ENCODE measurements at places on chromosomes 6 and 20.
A peak's percentile ranks its signal among the peaks of the same experiment; 100 is the strongest.

DNA sequence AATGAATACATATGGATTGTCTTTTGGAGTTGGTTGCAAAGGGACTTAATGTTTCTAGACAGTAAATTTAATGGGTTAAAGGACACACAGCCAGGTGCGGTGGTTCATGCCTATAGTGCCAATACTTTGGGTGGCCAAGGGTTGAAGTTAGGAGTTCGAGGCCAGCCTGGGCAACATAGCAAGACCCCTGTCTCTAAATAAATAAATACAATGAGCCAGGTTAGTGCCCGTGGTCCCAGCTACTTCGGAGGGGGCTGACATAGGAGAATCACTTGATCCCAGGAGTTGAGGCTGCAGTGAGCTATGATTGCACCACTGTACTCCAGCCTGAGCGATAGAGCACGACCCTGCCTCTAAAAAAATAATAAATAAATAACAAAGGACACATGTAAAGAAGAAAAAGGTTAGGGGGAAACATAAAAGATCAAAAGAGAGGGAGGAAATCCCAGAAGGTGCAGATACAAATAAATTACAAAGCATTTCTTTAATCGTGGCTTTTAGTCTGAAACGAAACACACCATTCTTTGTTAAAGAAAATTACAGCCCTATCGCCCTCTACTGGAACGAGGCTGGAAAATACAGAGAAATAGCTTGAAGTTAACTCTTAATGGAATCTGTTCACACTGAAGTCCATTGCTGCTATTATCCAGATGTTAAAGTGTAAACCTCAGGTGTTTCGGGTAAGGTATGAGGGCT is 42.6 kb upstream of the SCML4 start:
- DNase-seq = peak; percentile 46

GRCh38 chr6:38187325-38187724 is 367.8 kb downstream of the ZFAND3 start:
- DNase-seq = no peak

GRCh38 chr6:104017410-104018381 is 842.0 kb downstream of the HACE1 start:
- DNase-seq = no peak

GRCh38 chr6:1208876-1209275 is 103.0 kb upstream of the FOXQ1 start:
- no peak for DNase-seq
